ENCODE measurements at places on chromosomes 5 and 9.

DNA sequence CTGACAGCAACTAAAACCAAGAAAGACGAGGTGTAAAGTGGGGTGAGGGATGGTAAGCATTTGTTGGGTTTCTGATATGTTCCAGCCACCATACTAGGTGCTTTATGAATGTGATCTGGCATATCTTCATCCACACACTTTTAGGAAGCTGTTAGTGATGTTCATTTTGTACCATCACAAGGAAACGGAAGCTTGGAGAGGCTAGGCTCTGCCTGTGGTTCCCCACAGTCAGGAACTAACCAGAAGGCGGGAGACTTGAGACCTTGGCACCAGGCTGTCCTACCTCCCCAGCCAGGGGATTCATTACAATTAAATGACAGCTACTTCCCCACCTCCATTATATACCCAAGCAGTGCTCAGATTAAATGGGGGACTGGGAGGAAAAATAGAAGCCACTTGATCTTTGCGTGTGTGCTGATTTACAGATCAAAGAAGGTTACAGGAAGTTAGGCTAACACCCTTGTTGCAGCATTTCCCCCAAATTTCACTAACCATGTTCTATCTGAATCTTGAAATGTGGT lies 43.0 kb downstream of the SFXN1 start:
- no peak for DNase-seq

DNA sequence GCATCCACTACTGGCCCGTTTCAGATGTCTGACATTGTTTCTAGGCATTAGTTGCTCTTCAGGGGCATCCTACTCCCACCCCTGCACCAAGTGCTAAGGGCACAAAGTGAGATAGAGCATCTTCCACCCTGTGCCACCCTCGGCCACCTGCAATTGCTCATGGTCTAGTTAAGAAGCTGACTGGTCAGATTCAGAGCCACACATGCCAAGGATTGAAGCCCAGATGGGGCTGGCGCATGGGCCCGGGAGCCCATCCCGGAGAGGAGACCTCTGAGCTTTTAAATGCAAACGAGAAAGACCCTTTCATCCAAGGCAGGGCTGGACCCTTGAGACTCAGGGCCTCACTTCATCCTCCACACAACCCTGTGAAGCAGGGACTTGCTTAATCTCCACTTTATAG lies 28.5 kb downstream of the HRH2 start:
- DNase-seq, result no peak

- peak; percentile 76 for DNase-seq
Measured at GRCh38 chr5:64612344-64612961, 77.8 kb upstream of the SHISAL2B start.

DNA sequence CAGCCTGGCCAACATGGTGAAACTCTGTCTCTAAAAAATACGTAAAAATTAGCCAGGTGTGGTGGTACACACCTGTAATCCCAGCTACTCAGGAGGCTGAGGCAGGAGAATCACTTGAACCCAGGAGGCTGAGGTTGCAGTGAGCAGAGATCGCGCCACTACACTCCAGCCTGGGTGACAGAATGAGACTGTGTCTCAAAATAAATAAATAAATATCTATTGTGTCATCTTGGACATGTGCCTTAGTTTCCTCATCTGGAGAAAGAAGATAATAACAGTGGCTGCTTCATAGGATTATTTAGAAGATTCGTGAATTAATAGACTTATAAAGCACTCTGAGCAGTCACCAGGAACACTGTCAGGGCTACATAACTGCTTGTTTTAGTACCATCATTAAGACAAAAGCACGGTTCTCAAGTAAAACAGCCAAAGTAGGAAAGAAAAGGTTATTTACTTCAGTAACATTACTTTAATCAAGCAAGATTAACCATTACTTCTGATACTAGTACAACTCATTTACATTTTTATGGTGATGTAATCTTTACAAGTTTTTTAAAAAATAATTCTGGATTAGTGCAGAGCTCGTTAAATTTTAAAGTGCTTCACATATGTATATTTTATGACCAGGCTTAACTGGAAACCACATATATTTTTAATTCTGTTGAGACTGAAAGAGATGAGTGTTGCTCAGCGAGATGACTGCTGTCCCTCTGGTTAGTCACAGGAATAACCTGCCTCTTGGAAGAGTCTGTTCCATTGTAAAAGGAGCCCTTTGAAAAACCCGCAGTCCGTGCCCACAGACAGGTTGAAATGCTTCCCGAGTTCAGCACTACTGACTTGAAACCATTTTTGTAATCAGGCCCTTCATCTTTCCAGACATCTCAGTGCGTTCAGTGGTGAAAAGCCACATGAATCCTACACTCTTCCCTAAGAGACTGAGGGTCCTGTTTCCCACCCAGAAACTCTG lies 36.7 kb downstream of the ANKH start:
- no peak for DNase-seq

DNA sequence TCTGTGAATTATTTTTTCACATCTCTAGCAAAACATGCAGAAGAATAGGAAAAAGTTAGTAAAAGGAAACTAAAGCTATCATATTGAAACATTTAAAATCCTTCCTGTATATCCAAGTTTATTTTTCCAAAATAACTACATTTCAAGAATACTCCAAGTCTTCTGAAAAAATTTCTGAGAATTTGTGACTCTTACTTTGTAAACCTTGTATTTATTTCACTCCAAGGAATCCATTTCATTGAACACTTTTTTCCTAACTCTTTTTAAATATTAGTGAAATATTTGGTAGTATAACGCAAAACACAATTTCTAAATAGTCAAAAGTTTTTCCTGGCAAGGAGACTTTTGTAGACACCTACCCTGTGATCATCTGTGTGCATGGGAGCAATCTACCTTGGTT lies 19.3 kb downstream of the ECM2 start:
- no peak for DNase-seq

DNA sequence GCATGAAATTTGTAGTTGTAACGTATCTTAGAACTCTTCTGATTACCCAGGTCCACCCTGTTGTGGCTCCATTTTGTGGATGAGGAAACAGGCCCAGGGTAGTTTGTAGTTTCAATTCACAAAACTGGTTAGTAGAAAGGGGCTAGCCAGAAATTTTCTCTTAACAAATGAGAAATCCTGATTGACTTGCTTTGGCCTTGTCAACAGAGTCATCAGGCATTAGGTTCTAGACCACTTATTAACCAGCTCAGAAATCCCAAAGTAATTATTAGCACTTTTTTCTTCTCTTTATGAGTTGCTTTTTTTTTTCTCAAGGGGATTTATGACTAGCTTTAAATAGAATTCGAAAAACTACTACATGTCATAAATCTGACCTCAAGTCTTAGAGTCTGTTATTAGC lies 160.2 kb downstream of the SH3GL2 start:
- DNase-seq, result no peak

GRCh38 chr9:92506184-92506857 lies 24.0 kb upstream of the ASPN start:
- no peak for DNase-seq

- DNase-seq, result no peak
Measured at GRCh38 chr5:87645224-87645623, 232.5 kb upstream of the CCNH start.

DNA sequence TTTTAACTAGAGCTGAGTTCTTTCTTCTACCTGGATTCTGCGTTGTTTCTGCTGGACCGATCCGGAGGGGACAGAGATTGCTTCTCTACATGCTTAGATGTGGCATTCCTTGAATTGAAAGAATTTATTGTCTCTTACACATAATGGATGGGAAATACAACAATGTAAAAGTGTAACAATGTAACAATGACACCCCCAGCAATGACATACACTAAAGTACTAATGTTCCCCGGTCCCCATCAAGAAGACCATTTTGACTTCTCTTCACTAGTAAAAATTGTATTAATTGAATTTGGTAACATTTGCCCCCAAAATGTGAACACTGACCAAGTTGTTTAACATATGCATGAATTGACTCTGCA lies 760.2 kb downstream of the TAF11L14 start:
- DNase-seq, result no peak

GRCh38 chr5:38189081-38189504 lies 69.3 kb upstream of the EGFLAM start:
- DNase-seq, result peak; percentile 77

GRCh38 chr5:176545737-176546509 lies 3.2 kb upstream of the CDHR2 start:
- DNase-seq, result no peak

GRCh38 chr9:27353474-27354229 lies 56.7 kb upstream of the EQTN start:
- no peak for DNase-seq

- no peak for DNase-seq
Measured at GRCh38 chr5:102229685-102230084, 66.4 kb downstream of the SLCO4C1 start.

- no peak for DNase-seq
Measured at GRCh38 chr5:138745268-138745667, 8.0 kb upstream of the CTNNA1 start.

DNA sequence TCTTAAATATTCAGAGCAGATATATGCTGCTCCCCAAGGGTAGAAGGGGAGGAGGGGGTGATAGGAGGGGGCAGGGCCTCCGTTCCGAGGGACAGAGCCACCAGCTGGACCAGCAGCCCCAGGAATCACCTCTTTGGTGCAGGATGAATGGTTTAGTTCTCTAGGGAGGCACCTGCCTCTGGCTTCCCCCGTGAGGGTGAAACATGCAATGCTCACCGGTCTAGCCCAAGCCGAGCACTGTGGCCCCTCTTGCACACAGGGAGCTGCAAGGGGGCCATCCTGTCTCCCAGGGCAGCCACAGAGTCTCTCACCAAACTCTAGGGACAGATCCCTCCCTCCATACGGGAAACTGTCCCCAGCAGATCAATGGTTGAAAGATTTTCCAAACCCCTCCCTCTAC lies 163.7 kb downstream of the DAB2IP start:
- no peak for DNase-seq

DNA sequence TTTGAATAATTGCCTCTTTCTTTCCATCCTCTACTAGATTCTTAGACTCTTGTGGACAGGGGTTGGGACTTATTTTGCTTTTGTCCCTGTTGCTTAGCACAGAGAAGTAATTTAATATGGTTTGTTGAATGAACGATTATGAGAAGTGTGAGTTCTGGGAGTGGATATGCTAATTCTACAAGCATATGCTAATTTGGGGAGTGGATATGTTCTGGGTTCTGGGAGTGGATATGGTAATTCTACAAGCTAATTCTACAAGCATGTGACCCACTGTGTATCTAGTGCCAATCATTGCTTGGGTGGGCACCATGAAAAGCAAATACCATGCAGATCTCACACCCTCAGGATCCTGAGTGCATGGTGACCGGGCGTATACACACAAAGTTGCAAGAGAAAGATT lies 181.8 kb upstream of the IL12B start:
- DNase-seq, result no peak

GRCh38 chr5:146647656-146648199 lies 131.7 kb upstream of the GPR151 start:
- DNase-seq, result no peak

DNA sequence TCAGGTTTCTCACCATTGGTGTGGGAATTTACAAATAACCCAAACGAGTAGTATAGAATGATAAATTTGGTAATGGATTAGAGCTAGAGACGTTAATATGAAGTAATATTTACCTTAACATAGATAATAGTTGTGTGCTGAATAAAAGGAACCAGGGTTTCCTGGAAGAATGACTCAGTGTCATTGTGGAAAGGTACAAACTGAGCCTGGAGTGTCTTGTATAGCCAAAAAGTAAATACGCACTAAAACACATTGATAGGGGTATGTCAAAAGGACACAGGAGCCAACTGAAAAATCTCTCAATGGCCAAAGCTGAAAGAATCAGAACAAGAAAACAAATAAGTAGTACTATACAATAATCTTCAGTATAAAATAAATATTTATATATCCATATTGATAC lies 363.5 kb downstream of the SLCO4C1 start:
- DNase-seq, result no peak

GRCh38 chr9:122158202-122158601 lies 1.4 kb downstream of the NDUFA8 start:
- no peak for DNase-seq

- peak; percentile 85 for DNase-seq
Measured at GRCh38 chr5:90558344-90559192, at the start of gene ADGRV1. Gene ADGRV1, plus strand, starts transcription at chr5:90558797. Its CDS starts 99 bp downstream, at chr5:90558896.

DNA sequence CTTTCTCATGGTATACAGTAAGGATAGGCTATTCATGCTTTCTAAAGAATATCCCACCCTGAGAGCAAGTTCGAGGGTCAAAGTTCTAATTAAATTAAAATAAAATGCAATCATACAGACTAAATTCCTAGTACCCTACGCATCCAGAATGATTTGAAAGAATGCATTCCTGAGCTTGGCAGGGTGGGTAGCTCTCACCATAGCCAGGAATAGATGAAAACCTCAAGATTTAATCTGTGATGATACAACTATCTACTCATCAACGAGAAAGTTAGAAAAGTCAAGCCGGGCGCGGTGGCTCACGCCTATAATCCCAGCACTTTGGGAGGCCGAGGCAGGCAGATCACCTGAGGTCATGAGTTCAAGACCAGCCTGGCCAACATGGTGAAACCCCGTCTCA lies 32.3 kb downstream of the SERINC5 start:
- DNase-seq, result no peak

GRCh38 chr5:140509898-140510297 lies 37.6 kb upstream of the EIF4EBP3 start:
- DNase-seq, result no peak

DNA sequence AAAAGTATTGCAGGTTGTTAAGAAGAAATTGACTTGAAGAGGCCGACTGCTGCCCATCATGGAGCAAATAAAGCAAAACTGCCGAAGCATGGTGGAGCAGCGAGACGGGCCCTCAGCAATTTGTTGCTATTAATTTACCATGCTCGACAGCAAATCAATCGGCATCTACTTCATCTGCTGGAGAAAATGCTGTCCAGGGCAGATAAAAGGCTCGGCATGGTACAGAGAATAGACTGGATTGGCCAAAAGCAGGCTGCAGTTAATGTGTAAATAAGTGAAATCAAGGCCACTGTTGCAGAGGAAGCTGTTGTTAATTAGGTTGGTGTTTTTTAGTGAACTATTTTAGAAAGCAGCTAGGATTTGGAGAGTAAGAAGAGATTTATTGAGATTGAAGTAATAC lies 8.3 kb downstream of the TLE4 start:
- no peak for DNase-seq

DNA sequence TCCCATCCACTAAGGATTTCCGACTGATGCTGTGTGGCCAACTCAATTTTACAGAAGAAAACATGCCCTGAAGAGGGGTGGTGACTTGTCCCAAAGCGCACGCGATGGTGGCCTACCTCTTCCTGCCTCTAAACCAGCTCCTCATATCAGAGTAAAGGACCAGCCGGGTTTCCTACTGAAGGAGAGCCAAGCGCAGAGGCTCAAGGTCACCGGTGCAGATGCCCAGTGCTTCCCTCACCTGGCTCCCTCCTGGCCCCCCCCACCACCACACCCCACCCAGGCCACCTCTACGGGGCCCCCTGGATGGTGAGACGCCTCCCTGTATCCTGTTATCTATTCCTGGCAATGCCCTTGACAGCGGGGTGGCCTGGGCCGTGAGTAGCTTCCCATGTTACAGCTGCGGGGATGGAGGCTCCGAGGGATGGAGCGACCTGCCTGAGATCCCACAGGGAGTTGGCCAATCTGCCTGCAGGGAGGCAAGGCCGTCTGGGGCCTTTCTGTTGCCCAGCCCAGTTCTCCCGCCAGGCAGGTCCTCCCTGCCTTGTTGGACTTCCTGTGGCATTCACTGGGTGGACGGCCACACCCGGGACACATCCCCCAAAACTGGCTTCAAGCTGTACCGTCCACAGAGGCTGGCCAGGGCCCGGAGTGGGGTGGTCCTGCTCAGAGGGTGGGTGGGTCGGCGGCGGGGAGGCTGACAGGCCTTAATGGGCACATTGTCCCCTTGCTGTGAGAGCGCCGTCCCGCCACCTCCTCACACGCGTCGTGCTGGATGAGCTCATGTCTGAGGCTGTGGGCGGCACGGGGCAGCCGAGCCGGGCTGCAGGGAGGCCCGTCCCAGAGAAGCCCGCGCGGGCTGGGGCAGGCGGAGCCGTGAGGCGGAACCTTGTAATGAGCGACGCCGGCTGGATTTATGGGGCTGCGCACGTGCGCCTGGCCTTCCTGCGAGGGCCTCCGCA lies 72.5 kb downstream of the MACROH2A1 start:
- peak; percentile 70 for DNase-seq

Measured in left kidney (tissue), 8 donors.